ENCODE measurements at places on chromosomes 1 and 21.

GRCh38 chr1:201631037-201631436 lies 92.1 kb downstream of the NAV1 start:
- DNase-seq: no peak

DNA sequence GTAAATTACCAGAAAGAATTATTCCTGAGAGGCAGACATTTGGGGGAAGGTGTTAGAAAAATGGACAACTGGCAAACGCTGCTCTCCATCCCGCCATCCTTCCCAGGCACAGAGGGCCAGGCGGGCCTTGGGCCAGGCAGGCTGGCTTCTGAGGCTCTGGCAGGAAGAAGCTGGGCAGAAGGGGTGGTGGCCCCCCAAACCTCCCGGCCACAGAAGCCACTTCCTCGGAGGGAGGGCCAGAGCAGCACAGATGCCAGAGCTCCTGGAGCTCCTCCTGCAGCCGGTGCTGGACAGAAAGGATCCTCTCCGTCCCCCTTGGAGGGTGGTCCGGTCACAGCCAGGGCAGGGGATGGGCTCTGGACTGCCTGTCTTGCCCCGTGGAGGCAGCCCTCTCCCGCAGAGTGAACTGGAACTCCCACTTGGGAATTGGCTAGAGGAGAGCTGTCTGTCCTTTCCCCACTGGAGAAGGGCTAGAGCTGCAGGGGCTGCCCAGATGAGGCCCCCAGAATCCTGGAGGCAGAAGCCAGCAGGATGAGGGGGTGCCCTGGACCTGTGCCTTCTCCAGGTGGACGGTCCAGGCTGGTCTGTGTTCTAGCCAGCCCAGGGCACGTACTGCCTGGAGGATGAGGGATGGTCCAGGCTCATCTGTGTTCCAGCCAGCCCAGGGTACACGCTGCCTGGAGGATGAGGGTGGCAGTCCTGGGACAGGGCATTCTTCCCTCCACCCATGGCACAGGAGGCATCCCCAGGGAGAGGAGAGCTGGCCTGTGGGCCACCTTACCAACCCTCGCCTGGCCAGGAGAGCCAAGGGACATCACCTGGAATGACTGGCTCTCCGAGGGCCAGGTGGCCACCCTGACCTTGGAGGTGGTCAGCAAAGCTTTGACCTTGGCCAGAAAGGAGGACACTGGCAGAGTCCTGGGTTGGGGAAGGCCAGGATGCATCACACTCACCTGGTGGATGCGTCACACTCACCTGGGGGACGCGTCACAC lies 47.4 kb upstream of the ACTRT2 start:
- no peak for DNase-seq

- no peak for DNase-seq
Measured at GRCh38 chr1:200323856-200324400, 85.9 kb downstream of the ZNF281 start.

DNA sequence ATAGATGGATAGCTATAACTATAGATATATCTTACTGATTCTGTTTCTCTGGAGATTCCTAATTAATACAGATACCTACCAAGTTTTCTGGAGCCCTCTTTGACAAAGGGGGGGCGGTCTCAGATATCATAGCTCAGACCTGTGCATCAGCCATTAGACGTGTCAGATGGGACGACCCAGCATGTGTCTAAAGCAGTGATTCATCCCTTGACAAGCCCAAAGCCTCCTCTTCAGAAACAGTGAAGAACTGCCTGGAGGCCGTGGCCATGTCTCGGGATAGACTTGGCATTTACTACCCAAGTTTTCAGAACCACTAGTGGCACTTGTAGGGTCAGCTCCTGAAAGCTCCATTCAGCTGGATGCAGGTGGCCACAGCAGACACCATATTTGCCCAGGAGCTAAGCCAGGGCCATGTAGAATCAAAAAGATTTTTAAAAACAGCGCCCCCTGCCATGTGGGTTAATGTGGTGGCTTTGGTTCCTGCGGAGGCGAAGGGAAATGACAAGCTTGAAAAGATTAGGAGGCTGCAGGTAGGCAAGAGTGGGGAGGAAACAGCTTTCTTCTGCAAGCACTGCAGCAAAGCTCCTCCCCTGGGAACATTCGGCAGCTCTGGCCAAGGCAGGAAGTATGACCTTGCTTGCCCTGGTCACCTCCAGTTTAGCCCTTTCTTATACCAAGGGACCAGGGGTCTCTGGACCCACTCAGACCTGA lies 82.2 kb downstream of the FBXO2 start:
- DNase-seq: no peak

DNA sequence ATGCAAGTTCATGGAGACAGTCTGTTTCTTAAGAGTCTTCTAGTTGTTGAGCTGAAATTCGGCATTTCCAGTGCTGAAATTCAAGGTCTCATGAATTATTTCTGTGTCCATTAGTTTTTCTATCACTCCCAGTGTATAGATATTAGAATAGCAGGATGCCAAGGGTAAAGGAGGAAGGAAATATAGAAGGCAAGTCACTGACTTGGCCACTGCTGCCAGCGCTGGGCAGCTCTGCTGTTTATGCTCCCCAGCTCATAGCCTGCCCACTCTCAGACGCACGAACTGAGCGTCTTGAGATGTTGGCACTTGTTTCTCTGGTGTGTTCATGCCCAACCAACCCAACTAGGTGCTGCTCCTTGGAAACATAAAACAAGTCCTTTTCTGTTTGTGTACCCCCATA lies 110.1 kb downstream of the SLC45A1 start:
- DNase-seq: peak; percentile 37

DNA sequence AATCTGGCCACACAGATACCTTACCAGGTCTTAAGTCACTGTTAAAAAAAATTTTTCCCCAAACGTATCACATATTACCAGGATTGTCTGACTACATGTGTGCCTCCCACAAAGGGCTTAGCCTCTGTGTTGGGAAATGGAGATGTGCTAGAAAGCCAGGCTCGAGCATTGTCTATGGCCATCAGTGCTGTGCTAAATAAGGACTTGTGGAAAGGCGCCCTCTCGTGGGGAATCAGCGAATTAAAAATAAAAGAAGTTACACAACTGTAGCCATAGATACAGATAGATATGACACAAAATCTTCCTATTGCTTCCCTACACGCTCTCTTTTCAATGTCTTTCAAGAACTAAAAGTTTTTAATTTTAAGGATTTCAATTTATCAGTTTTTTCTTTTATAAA lies 47.5 kb upstream of the CRNN start:
- peak; percentile 80 for DNase-seq

DNA sequence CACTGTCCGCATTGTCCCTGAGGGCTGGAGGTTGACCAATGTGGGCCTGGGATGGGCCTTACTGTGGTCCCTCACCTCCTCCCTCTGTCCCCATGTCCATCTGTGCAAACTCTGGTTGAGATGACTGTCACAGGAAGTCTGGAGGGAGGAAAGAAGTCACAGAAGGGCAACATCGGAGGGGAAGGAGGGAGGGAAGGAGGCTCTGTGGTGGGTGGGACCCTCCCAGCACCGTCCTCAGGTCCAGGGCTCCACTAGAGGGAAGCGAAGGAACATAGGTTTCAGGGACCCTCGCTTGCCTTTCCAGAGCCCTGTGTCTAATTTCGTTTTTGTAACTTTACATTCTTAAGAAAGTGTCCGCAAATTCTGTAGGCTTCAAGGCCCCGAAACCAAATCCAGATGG lies 111.3 kb upstream of the SLC44A3 start:
- DNase-seq: no peak

DNA sequence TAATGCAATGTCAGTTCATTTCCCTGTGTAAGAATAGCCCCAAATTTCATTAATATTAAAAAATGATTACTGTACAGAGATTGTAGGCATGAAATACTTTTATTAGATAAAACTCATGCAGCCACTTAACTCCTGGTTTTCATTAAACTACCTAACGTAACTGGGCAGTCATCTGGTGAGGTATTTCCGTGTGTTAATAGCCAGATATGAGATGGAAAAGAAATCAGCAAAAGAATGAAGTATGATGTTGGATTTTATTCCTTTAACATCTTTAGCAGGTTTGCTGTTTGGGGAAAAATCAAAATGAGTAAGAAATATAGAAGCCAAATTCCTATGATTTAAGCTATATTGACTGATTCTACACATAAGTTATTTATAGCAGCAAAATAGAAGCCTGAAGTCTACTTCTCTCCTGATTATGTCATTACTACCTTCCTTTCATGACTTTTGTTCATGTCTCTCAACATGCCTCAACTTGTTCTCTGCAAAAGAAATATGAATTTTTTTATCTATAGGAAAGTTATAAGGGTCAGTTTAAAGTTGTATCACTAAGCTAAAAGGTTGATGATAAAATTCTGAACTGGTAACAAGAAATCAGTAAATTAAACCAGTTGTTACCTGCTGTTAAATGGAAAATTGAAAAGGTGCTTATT lies 42.6 kb downstream of the CCDC18 start:
- no peak for DNase-seq

- DNase-seq: no peak
Measured at GRCh38 chr1:94067196-94067595, 53.8 kb downstream of the ABCA4 start.

DNA sequence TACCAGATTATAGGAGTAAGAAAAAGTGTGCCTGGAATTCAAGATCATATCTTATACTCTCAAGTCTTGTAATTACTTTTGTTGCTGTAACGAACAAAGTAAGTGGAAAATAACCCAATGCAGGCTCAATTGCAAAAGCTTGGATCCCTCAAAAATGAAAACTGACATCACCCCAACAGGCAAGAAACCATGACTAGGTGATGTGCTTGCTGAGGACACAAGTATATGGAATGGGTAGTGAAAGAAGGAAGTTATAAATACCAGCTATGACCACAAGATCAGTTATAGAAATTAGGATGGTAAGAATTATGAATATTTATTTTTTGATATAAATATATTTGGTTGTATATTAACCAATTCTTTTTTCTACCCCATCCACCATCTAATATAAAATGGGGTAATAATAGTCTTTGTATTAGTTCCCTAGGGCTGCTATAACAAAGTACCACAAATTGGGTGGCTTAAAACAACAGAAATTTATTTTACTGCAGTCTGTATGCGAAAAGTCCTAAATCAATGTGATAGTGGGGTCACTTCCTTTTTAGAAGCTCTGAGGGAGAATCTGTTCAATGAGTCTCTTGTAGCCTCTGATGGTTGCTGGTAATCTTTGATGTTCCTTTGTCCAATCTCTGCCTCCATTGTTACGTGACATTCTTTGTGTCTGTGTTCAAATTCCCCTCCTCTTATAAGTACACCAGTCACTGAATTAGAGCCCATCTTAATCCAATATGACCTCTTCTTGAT lies 45.0 kb downstream of the DUSP10 start:
- DNase-seq: no peak

DNA sequence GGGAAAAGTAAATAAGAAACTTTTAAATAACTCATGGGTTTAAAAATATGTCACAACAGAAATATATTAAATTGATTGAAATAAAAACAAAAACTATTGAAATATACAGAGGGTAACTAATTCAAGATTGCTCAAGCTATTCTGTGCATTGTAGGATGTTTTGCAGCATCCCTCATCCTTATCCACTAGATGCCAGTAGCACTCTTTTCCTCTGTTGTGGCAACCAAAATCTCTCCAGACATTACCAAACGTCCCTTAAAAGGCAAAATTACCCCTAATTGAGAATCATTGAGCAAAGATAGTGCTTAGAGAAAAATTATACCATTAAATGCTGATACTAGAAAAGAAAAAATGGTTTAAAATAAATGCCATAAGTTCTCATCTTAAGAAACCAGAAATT lies 682.6 kb downstream of the RWDD3 start:
- DNase-seq: peak; percentile 51

DNA sequence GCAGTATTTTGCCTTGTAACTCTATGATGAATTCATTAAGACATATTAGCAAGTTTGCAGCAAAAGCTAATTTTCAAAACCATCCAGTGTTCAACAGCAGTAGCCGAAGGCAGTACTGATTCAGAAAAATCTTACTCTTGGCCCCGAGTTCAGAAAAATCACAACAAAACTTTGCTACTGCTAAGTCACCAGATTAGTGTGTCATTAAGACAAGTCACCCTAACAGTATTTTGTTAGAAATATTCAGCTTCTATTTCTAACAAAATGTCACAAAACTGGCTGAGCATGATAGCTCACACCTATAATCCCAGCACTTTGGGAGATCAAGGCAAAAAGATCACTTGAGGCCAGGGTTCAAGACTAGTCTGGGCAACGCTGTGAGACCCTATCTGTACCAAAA lies 8.2 kb downstream of the GTF2B start:
- no peak for DNase-seq

- no peak for DNase-seq
Measured at GRCh38 chr1:159924025-159924790, 1.1 kb downstream of the TAGLN2 start.

GRCh38 chr1:244841273-244841927 lies 5.9 kb downstream of the COX20 start:
- DNase-seq: no peak

DNA sequence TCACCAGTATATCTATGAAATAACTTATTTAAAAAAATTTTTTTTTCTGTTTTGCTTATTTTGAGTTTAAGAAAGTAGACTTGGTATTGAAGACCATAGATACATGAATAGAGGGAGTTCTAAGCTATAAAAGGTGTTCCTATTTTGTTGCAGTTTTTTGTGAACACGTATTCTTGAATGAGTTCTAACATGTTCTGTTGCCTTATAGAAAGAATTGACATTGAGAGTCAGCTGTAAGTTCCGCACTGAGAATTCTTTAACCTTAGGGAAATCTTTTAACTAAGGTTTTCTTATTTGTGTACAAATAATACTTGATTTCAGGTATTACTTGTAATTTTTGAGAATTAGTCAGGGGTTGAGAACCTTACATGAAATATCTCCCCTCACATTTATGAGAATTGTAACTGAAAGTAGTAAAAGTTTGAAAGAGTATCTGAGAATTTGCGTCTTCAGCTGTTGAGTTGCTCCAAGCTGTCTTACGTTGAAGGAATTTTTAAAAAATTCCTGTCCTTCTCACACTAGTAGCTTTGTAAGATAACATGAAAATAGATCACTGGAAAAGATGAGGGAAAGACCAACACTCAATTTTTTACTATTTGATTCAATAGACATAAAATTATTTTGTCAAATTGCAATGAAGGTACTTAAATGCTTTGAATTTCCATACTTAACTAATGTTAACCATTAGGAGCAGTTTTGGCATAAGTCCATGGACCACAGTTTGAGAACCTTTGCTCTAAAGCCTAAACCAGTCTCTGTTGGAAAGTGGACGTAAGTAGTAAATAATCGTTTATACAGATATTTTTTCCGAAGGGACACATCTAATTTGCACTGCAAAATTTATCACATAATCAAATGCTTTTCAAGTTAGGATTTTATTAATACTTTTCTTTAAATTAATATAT lies 3.8 kb downstream of the DR1 start:
- peak; percentile 20 for DNase-seq

DNA sequence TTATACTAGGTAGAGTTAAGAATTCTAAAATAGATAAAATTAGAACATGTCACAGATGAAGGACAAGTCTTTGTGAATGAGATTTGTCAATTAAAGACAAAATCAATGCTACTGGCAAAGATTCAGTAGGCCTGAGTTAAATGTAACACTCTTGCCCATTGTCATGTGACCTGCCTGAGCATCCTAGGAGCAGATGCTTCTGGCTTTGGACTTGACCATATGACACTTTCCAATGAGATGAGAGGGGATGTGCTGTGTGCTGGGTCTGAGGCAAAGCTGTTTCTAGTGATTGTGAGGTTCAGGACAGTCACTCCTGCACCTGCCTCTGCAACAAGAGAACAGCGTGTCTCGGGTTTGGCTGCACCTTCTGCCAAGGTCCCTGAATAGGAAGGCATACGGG lies 144.9 kb downstream of the HIVEP3 start:
- DNase-seq: no peak

GRCh38 chr1:2856066-2856390 lies 54.5 kb upstream of the TTC34 start:
- DNase-seq: no peak

All from Kasumi-1 (cell line).